Neural crest cell (in vitro differentiated cells): ENCODE measurements at places on chromosomes 16 and 17.

DNA sequence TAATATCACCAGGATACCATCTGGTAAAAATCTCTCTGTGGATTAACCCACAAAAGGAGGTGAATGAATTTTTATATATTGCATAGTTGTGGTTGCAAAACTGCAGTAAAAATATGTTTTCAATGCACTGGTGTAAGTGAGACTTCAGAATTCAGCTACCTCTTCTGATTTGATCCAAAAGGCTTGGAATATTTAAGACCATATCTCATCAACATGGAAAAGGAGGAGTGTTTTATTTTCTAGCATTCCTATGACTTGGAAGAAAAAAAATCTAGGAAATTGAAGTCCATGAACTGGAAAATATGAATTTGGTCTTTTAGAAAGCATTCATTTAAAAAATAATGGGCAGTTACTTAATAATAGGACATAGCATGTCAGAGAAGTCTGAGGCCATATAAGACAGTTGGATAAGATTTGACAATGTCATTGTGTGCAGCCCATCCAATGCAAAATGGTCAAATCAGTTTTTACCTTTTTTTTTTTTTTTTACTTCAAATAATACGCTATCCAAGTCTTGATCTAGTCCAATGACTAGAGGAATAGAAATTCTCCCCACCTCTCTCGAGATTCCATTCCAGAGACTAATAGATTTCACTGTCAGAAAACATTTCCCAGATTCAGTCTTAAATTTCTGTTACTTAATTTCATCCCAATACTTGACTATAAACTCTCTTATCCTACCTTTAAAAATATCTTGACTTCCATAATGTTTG lies 364.9 kb upstream of the PMFBP1 start:
- peaks cover 8% of the 10 kb centered on the region for H3K36me3 ChIP-seq
- H3K4me3 ChIP-seq = no peak overlapping the region
- no peak for DNase-seq
- H3K4me1 ChIP-seq = no peaks in the 10 kb centered on the region

DNA sequence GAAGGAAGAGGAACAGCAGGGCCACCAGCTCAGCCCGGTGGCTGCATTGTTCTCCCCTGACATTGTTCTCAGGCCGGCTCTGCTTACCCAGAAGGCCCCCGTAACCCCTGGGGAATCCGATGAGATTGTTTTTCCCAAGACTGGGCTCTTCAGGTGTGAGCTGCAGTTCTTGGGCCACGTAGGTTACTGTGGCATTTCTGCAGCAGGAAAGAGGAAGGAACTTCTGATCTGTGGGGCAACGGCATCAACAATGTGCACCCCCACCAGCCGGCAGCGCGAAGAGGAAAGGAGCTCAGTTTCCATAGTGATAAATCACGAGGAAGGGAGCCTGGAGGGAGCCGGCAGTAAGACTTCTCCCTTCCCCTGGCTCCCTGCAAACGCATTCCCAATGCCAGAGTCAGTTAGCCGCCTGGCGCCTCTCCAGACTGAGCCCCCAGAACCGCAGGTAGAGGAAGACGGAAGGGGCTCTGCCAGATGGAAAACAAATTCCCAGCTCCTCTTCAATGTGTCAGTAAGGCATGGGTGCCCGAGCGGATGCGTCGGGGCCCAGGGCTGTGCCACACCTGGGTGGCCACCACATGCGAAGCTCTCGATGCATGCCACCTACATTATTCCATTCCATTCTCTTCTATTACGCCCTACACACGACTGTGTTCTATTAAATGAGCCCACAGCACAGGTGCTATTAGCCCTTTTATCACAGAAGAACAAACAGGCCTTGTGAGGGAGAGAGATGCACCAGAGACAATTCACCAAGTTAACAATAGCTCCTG lies 21.5 kb upstream of the PECAM1 start:
- peak overlapping the region; percentile 56 for H3K4me3 ChIP-seq
- peak; percentile 19 for DNase-seq
- peak overlapping the region; percentile 93 for H3K27ac ChIP-seq
- no peaks in the 10 kb centered on the region for H3K36me3 ChIP-seq
- no peaks in the 10 kb centered on the region for H3K27me3 ChIP-seq
- H3K4me1 ChIP-seq = peaks cover 19% of the 10 kb centered on the region

GRCh38 chr17:41575336-41575735 lies 3.5 kb upstream of the KRT9 start:
- peaks cover 44% of the 10 kb centered on the region for H3K27me3 ChIP-seq
- no peak overlapping the region for H3K4me3 ChIP-seq
- H3K36me3 ChIP-seq = no peaks in the 10 kb centered on the region
- DNase-seq = no peak

DNA sequence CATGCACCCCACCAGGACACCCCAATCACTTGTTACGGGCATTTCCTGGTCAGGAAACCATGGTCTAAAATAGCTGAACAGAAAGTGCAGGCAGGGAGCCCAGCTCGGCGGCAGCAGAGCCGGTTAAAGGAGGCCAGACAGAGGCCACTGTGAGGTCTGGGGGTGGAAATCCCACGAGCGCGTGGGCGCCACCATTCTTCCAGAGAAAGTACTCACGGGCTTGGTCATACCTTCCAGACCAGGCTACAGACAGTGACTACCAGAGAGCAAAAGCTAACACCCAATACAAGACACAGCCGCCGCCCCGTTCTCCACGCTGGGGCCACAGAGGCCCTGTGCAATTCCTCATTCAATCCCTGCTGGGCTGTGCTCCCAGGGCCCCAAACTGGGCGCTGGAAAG lies 11.9 kb downstream of the CEP131 start:
- H3K27ac ChIP-seq = no peak overlapping the region
- no peaks in the 10 kb centered on the region for H3K27me3 ChIP-seq
- no peak overlapping the region for H3K4me3 ChIP-seq
- H3K4me1 ChIP-seq = peaks cover 5% of the 10 kb centered on the region

DNA sequence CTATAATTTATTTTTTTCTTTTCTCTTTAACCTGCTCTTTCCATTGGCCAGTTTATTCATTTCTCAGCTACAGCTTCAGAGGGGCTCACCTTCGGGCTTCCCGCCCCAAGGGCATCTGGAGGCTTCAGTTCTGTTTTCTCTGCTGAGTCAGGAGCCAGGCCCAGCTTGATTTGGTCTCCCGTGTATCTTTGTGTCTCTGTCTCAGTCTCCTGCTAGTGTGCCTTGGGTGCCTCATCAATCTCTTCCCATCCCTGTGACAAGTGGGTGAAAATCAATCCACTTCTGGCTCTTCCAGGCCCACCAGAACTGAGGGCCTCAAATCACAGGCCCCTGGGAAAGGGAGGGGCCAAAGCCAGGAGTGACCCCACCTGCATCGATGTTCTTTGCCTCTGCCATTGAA lies 72.1 kb downstream of the CCDC182 start:
- peaks cover 4% of the 10 kb centered on the region for H3K36me3 ChIP-seq
- no peak for DNase-seq
- no peak overlapping the region for H3K27ac ChIP-seq

GRCh38 chr17:81858967-81859905 lies 1.1 kb downstream of the P4HB start:
- H3K27me3 ChIP-seq = peaks cover 9% of the 10 kb centered on the region
- H3K4me1 ChIP-seq = peaks cover 29% of the 10 kb centered on the region
- H3K27ac ChIP-seq = no peak overlapping the region
- no peak for DNase-seq
- H3K36me3 ChIP-seq = peaks cover 7% of the 10 kb centered on the region
- H3K4me3 ChIP-seq = peak overlapping the region; percentile 92

DNA sequence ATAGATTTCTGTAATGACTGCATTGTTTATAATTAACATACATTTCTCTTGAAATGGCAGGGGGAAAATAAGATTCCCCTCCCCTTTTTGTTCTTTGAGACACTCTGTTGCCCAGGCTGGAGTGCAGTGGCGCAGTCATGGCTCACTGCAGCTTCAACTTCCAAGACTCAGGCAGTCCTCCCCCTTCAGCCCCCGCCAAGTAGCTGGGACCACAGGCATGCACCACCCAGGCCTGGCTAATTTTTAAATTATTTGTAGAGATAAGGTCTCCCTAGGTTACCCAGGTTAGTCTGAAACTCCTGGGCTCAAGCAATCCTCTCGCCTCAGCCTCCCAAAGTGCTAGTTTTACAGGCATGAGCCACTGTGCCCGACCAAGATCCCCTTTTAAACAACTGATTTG lies 67.7 kb downstream of the KATNIP start:
- H3K4me1 ChIP-seq = no peaks in the 10 kb centered on the region
- no peak overlapping the region for H3K4me3 ChIP-seq
- no peak for DNase-seq
- no peak overlapping the region for H3K27ac ChIP-seq
- no peaks in the 10 kb centered on the region for H3K27me3 ChIP-seq

- H3K4me1 ChIP-seq = peaks cover 36% of the 10 kb centered on the region
- H3K4me3 ChIP-seq = no peak overlapping the region
- no peaks in the 10 kb centered on the region for H3K36me3 ChIP-seq
- no peaks in the 10 kb centered on the region for H3K27me3 ChIP-seq
- DNase-seq = no peak
- H3K27ac ChIP-seq = peak overlapping the region; percentile 81
Measured at GRCh38 chr17:81043725-81044427, 8.9 kb downstream of the BAIAP2 start.

- peaks cover 5% of the 10 kb centered on the region for H3K4me1 ChIP-seq
- H3K4me3 ChIP-seq = peak overlapping the region; percentile 70
- H3K27ac ChIP-seq = no peak overlapping the region
- peak; percentile 63 for DNase-seq
- peaks cover 5% of the 10 kb centered on the region for H3K27me3 ChIP-seq
Measured at GRCh38 chr16:361872-362701, 8.3 kb downstream of the MRPL28 start.
